Vagina (tissue), 2 donors: ENCODE measurements at places on chromosomes 4 and X.

DNA sequence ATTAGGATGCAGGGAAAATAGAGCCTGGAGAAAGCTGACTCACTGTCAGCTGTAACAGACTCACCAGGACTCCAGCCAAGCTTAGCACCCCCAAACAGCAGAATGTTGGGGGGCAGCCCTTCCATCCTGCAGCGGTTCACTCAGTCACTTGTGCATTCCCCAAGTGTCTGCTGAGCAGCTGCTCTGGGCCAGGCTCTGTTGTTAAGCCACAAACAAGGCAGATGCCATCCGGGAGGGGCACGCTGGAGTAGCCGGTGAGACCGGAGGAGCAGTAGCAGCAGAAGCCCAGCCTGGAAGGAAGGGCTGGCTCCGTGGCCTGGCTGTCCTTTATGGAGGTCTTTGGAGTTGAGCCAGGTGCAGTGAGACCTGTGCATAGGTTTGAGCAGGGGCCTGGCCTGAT, 22.0 kb downstream of the CCNQ start:
- H3K4me3 ChIP-seq, result no peak overlapping the region
- H3K36me3 ChIP-seq, result no peaks in the 10 kb centered on the region
- DNase-seq, result no peak
- H3K27ac ChIP-seq, result no peak overlapping the region
- no peaks in the 10 kb centered on the region for H3K27me3 ChIP-seq

- DNase-seq, result no peak
- no peaks in the 10 kb centered on the region for H3K27me3 ChIP-seq
- no peaks in the 10 kb centered on the region for H3K36me3 ChIP-seq
- H3K4me1 ChIP-seq, result no peaks in the 10 kb centered on the region
- H3K4me3 ChIP-seq, result no peak overlapping the region
- no peak overlapping the region for H3K27ac ChIP-seq
Measured at GRCh38 chr4:83708500-83709175, 172.7 kb downstream of the GPAT3 start.

GRCh38 chr4:57499786-57500185, 389.6 kb upstream of the IGFBP7 start:
- H3K36me3 ChIP-seq, result no peaks in the 10 kb centered on the region
- no peak overlapping the region for H3K4me3 ChIP-seq
- no peaks in the 10 kb centered on the region for H3K27me3 ChIP-seq
- no peaks in the 10 kb centered on the region for H3K4me1 ChIP-seq
- DNase-seq, result no peak
- H3K27ac ChIP-seq, result no peak overlapping the region

GRCh38 chr4:54120518-54120917, 20.6 kb downstream of the GSX2 start:
- H3K4me1 ChIP-seq, result no peaks in the 10 kb centered on the region
- no peaks in the 10 kb centered on the region for H3K36me3 ChIP-seq

- no peaks in the 10 kb centered on the region for H3K4me1 ChIP-seq
- no peak for DNase-seq
- H3K27me3 ChIP-seq, result no peaks in the 10 kb centered on the region
- peak overlapping the region; percentile 82 for H3K27ac ChIP-seq
- H3K4me3 ChIP-seq, result peak overlapping the region; percentile 62
Measured at GRCh38 chrX:102712981-102713625, 855 bp downstream of the GPRASP2 start.

DNA sequence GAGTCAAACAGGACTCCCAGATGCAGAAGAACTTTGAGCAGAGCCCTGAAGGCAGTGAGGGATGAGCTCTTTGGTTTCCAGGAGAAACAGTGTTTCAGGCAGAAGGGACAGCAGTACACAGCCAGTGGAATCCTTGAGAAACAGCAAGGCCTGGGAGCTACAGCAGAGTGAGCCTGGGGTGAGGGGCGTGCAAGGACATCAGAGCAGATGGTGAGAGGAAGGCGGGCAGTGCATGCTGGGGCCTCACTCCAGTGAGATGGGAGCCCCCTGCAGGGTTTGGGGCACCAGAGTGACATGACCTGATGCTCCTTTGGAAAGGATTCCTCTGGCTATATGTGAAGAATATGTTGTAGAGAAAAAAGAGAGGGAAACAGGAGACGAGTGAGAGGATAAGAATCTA, 98.1 kb upstream of the EGFL6 start:
- no peak overlapping the region for H3K4me3 ChIP-seq
- no peak overlapping the region for H3K27ac ChIP-seq

GRCh38 chr4:103105558-103106356, 6.1 kb upstream of the BDH2 start:
- DNase-seq, result no peak
- no peaks in the 10 kb centered on the region for H3K27me3 ChIP-seq
- no peak overlapping the region for H3K27ac ChIP-seq
- no peak overlapping the region for H3K4me3 ChIP-seq
- no peaks in the 10 kb centered on the region for H3K36me3 ChIP-seq
- no peaks in the 10 kb centered on the region for H3K4me1 ChIP-seq
